Hematopoietic multipotent progenitor cell treated with erythropoietin and hydrocortisone succinate and interleukin-3 and kit ligand, for 8 days (in vitro differentiated cells): ENCODE measurements at places on chromosomes 2 and 18.

- no peak for DNase-seq
These were observed 135.9 kb downstream of the RHBDD1 start for GRCh38 chr2:226971770-226972169.

DNA sequence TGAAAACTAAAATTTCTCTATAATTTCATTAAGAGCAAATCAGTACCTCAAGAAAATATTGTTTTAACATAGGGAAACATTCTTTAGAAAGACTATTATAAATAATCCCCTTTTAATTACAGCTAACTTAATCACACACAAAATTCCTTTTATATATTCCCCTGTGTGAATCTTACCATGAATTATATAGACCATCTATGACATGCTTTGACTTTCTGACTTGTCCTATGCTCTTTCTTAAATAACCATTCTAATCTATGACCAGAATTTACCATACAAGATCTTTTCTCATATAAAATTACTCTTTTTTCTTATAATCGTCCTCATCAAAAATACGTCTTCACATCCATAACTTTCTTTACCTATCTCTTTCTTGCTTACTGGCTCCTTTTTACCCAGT is 824.2 kb upstream of the FAM98A start:
- no peak for DNase-seq

- DNase-seq: no peak
These were observed 65.5 kb downstream of the BCL2L11 start for GRCh38 chr2:111186121-111186715.

- DNase-seq: no peak
These were observed 31.2 kb downstream of the CFAP221 start for GRCh38 chr2:119575439-119575838.

- DNase-seq: no peak
These were observed 137.5 kb downstream of the GPD2 start for GRCh38 chr2:156573710-156574109.

- no peak for DNase-seq
These were observed 463.4 kb downstream of the EIPR1 start for GRCh38 chr2:2914252-2914651.

DNA sequence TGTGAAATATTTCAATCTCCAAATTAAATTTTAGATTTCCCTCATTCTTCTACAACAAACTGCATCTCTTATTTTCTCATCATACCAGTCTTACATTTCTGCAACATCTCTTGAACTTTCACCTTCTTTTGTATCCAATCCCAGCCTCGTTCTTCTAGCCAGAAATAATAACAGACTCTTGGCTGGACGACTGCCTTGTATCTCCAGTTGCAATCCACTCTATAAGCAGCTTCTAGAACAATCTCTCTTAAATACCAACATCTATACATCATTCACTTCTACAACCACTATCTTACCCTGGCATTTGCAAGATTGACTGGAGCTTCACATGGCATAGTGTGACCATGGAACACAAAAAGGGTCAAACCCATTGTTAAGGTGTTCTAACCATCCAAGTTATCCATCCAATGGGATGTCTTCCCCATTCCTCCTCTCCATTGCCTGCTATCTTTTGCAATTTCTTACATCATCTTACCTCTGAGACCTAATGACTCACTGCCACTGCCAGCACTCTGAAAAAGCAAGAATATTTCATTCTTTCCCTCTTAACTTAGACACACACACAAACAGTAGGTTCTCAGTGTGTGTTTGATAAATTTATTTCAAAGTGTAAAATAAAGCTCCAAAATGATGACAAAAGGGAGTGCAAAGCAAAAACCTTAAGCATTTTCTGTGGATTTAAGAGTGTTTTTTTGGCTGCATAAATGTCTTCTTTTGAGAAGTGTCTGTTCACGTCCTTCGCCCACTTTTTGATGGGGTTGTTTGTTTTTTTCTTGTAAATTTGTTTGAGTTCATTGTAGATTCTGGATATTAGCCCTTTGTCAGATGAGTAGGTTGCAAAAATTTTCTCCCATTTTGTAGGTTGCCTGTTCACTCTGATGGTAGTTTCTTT is 145.6 kb downstream of the METTL4 start:
- DNase-seq: no peak

- no peak for DNase-seq
These were observed 1072.4 kb upstream of the ZEB2 start for GRCh38 chr2:145592361-145592760.

DNA sequence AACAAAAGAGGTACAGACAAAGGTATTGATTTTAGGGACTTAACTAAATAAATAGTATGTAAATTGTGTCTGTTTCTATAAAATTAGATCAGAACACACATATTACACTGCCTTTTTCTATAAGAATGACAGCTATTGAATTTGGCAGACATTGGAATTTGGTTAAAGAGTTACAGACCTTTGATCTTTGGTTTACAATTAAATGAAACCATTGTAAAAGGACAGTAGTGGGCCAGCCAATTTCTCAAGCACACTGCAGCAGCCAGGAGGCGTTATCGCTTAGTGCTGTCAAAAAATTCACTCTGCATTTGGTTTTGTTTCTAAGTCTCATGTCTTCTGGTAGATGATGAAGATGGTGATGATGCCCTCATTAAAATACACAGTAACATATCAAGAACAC is 175.9 kb downstream of the NR4A2 start:
- DNase-seq: no peak

DNA sequence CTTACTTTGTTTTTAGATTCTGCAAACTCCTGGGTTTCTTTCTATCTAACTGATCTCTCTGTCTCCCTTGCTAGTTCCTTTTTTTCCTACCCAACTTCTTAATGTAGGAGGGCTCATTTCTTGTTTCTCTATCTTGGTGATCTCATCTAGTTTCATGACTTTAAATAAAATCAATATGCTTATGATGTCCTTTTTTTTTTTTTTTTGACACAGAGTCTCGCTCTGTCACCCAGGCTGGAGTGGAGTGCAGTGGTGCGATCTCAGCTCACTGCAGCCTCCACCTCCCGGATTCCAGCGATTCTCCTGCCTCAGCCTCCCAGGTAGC is 42.2 kb upstream of the IL1RL1 start:
- no peak for DNase-seq

DNA sequence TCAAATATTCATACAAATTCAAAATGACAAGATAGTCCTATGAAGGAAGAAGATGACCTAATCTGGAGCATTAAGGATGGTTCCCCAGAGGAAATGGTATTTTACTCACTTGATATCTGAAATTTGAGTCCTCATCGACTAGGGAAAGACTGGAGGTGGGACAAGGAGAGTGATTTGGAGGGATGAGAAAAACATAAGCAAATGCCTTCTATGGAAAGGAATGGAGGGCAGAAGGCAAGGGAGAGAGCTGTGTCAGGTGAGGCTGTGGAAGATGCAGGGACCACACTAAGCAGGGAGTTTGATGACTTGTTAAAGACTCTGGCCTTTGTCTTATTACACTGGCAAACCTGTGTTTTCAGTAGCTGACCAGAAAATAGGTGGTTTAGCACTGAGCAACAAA is 38.4 kb downstream of the CALCRL start:
- no peak for DNase-seq

DNA sequence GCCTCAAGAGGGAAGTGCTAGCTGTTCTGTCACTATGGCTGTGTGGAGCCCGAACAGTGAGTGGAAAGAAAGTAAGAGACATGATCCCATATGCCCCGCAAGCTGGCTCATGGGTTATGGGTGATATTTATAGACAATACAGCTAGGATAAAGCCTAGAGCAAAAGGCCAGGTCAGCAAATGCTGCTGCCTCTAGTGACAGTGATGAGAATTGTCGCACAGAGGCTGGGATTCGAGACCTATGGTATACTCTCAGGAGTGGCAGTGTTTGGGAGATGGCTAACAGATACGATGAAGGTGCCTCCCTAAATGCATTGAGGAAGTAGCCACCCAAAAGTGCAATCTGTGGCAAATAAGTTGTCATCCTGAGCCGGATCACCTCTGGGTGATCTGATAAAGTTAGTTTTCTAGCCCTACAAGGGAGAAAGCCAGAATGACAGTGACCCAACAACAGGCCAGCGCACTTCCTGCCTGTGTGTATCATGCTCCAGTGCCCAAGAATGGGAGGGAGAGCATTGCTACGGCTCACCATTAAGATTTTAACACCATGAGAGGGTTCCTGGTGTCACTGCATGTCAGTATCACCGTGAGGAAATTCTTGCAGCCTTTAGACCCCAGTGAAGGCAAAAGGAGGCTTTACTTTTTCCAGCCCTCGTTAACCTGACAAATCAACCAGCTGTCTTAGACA is 92.2 kb upstream of the TGFA start:
- peak; percentile 22 for DNase-seq

GRCh38 chr2:132268977-132269523 is 107.3 kb upstream of the ANKRD30BL start:
- DNase-seq: no peak

DNA sequence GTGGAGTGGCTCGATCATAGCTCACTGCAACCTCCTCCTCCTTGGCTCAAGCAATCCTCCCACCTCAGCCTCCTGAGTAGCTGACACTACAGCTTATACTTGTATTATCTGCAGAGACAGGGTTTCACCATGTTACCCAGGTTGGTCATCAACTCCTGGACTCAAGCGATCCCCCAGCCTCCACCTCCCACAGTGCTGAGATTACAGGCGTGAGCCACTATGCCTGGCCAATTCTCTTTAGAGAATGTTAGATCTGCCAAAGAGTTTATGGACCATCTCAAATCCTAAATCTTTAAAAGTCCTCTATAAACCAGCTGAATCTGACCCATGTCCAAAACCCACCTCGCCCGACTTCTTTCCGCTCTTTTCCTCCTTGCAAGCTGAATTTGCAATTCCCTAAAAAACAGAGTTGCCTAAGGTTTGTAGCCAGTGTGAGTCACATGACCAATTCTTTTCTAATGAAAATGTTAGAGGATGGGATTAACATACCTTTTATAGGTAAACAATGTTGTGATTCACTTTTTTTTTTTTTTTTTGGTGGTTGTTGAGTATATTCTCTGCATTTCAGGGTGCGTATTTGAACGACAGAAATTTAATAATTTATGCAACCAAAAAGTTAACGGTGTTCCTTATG is 2.4 kb upstream of the PMAIP1 start:
- DNase-seq: no peak

- no peak for DNase-seq
These were observed 51.1 kb upstream of the RAPH1 start for GRCh38 chr2:203586206-203586605.

GRCh38 chr18:33123862-33124518 is 316.5 kb downstream of the CCDC178 start:
- no peak for DNase-seq

- no peak for DNase-seq
These were observed 115.6 kb downstream of the SEPTIN10 start for GRCh38 chr2:109497911-109498870.
